ENCODE measurements at places on chromosomes 12 and 14.

- no peak for DNase-seq
These were observed 130.5 kb downstream of the SLC41A2 start for GRCh38 chr12:104827587-104827986.

- no peak for DNase-seq
These were observed 3.1 kb downstream of the CACNA2D4 start for GRCh38 chr12:1915082-1915968.

DNA sequence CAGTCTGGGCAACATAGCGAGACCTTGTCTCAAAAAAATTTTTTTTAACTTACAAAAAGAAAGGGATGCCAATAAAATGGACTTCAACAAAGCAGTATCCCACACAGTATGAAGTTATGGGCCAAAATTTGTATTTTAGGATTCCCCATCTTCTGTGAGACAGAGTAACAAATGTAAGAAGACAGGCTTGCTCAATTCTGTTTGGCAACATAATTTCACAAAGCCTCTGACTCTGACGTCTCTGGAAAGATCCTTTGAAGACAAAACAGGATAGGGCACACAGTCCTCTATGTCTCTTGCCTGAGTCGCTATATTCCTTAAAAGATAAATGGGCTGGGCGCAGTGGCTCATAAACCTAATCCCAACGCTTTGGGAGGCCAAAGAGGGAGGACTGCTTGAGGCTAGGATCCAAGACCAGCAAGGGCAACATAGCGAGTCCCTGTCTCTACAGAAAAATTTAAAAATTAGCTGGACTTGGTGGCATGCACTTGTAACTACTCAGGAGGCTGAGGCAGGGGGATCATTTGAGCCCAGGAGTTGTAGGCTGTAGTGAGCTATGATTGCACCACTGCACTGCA lies 1.1 kb upstream of the HOMEZ start:
- DNase-seq, result no peak

GRCh38 chr12:130086248-130086647 lies 76.0 kb upstream of the FZD10 start:
- no peak for DNase-seq

- DNase-seq, result no peak
These were observed 80.0 kb downstream of the PRIMA1 start for GRCh38 chr14:93708311-93708734.

DNA sequence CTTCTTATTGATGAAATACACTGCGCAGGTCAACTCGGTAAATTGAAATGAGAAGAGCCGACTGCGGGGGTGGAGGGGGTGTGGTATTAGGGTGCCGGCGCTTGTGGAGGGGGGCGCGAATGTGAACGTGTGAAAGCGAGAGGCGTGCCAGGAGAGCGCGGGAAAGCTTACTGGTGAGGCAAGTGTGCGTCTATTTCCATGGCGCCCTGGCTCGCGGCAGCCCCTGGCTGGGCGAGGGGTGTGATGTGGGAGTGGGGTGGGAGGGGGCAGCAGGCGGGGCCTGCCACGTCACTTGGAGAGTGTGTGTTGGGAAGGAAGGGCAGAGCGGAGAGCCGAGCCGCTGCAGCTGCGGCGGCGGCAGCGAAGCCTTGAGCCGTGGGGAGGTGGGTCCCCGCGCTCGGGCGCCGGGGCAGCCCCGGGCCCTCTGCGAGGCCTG lies 88.8 kb downstream of the GALNT8 start:
- peak; percentile 17 for DNase-seq

- DNase-seq, result no peak
These were observed 298.3 kb downstream of the SSPN start for GRCh38 chr12:26493656-26494055.

DNA sequence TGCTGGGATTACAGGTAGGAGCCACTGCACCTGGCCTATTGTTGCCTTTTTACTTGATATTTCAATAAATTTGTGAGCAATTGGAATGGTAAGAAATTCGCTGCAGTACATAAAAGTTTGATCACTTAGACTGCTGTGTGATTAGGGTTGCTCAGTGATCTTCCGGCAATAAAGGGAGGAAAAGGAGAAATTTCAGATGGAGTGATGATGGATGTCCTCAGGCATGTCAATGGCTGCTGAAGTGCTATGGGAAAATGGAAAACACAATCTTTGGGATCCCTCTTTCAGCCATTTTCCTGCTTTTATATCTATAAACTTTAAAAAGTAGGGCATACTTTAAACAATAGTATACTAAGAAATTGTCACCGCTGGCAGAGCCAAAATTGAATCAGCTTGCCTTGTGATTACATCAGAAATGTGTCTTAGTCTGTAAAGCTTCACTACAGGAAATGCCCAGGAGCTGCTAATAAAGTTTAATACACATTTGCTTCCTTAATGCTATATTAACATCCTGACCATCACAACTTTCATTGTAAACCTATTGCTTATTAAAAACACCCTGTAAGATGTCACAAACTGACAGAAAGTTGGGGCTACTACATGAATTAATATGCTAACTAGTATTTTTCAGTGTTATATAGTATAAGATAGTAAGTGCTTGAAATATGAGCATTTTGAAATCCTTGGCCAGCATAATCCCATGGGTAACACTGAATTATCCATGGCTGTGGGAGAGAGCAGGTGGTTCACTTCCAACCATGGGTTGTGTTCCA lies 13.7 kb upstream of the FBXL14 start:
- DNase-seq, result peak; percentile 77

- DNase-seq, result no peak
These were observed 156.8 kb upstream of the CLEC14A start for GRCh38 chr14:38412654-38413053.

- DNase-seq, result no peak
These were observed 352.5 kb downstream of the C12orf50 start for GRCh38 chr12:87676731-87677130.

- no peak for DNase-seq
These were observed 193.9 kb downstream of the TRHDE start for GRCh38 chr12:72465940-72466630.

DNA sequence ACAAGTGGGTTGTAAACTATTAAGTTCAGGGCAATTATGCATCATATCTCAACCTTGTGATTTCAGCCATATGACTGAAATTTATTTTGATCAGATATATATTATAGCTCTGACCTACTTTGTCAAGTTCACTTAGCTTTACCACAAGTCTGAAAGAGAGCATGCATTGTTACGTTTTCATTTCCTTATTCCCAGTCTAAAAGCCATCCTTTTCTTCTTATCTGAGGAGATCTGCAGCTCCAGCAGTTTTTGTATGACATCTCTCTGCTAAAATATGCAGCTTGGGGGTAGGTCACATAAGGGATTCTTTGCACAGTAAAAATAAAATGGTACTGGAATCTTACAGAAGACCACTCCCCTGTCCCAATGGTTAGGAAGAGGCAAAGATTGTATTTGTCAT lies 1682.8 kb upstream of the FLRT2 start:
- DNase-seq, result no peak

GRCh38 chr12:111102102-111102739 lies 181.8 kb upstream of the MYL2 start:
- no peak for DNase-seq

DNA sequence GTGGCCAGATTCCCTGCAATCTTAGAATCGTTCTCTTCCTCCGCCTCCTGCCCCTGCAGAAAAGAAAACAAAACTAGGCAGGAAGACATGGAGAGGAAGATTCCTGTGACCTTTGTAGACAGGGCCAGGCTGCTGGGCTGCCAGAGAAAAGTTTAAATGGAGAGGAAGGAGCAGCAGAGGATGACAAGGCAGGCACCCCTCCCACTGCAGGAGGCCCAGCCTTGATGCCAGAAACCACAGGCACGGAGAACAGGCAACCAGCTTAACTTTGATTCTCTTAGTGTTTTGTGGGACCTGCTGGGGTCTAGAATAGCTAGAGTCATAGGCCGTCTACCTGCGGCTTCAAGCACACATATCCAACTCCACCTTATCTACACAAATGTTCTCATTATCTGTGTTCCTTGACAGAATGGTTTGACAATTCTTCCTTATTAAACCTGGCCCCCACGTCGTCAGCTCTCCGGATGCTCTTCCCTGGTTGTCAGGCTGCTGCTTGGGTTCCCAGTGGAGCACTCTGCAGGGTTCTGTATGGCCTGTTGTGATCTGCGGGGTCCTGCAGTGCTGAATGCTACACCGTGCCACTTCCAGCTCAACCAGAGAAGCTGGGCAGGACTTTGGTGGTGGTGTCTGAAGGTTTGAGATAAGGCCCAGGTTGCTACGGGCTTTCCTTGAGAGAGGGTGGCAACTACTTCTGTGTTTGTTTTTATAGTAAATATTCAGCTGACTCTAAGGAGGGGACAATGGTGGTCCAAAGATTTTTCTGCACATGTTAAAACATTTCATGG lies 609.5 kb downstream of the AACS start:
- DNase-seq, result no peak

DNA sequence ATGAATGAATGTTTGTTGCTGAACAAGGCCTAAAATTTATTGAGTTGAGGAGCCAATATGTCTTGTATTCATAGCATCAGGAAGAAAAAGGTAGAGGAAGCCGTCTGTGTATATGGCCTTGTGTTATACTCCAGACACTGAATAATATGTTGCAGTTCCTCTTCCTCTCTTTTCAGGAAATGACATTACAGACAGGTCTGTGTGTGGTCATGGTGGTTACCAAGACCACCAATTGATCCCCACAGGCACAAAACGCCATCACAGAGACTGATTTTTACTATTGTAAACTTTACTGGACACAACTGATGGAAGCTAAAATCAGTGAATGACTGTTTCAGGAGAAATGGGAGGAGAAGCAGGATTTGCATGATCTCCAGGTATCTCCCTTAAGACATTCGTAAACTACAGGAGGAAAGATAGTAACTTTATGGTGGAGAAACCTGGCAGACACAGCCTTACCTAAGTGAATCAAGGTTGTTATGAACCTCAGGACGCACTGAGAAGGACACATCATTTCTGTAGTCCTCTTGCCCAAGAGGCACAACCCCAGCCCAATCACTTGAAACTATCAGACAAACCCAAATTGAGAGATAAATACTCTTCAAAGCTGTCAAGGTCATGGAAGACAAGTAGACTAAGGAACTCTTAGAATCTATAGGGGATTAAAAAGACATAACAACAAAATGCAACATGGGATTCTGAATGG lies 334.1 kb upstream of the RGS6 start:
- no peak for DNase-seq

GRCh38 chr14:80988192-80988591 lies 32.8 kb downstream of the TSHR start:
- DNase-seq, result no peak

GRCh38 chr12:56522411-56523193 lies 982 bp downstream of the RBMS2 start:
- peak; percentile 46 for DNase-seq

- peak; percentile 75 for DNase-seq
These were observed 122.5 kb downstream of the PHLDA1 start for GRCh38 chr12:75908961-75909605.

DNA sequence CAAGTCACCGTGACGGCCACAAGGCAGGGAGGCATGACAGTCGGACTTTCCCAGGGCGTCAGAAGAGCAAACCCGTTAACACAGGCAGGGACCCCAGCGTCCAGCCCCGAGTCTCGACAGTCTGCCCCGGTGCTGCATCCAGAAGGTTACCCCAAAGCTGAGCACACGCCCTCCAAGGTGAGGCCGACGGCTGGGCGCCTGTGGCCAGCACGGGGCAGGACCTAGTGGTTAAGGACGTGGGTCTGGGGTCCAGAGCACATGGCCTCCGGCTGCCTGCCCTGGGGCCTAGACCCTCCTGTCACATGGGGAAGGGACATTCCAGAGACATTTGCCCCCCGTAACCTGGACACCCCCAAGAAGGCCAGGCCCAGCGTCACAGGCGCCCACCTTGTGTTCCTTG lies 29.7 kb upstream of the BTBD6 start:
- no peak for DNase-seq

- DNase-seq, result no peak
These were observed 1.9 kb upstream of the SEL1L start for GRCh38 chr14:81535396-81536164.

GRCh38 chr12:47078086-47078395 lies 1.4 kb upstream of the PCED1B start:
- DNase-seq, result no peak

All from fibroblast of skin of abdomen (primary cell).